ENCODE measurements at places on chromosomes 1 and 21.

GRCh38 chr1:156615946-156616345 lies 3.3 kb upstream of the HAPLN2 start:
- no peak for DNase-seq

DNA sequence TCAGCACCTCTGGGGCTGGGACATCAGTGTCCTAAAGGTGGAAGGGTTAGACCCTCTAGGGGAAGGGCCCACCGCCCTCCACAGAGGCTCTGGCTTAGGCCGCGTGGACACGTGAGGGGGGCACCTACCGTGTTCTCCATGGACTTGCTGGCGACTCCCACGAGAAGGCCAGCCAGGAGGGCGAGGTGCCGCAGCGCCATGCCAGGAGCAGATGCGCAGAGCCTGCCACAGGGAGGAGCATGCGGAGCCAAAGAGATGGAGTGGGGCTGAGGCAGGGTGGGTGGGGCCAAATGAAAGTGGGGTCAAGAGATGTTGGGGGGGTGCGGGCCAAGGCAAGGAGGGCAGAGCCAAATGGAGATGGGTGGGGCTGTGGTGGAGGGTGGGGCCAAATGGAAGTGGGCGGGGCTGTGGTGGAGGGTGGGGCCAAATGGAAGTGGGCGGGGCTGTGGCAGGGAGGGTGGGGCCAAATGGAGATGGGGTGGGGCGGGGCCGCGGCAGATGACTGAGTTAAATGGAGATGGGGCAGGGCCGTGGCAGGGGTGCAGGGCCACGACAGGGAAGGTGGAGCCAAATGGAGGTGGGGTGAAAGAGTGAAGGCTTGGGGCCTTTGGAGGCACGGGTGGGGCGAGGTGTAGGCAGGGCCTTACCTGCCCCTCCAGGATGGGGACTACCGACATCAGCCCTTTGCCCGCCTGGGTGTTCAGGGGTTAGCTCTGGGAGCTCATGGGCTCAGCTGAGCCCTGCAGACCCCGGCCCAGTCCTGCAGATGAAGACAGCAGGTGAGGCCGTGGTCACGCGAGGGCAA lies 17.4 kb upstream of the RNF223 start:
- no peak for DNase-seq

DNA sequence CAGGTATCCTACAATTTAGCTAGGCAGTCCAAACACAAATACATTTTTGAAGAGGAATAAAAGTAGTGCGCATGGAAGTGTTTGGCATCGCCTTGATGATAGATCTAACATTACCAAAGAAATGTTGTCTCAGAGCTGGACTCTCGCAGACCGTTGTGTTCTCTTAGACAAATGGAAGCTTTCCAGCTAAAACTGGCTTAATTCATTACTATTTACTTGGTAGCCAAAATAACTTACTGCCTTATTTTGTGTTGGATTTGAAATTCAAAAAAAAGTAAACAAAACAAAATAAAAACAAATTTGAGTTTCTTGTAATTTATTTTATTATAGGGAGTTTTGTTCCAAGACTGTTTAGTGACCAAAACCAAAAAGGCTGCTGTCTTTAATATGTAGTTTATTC lies 51.6 kb downstream of the PDE4B start:
- DNase-seq = no peak

GRCh38 chr1:164363980-164364379 lies 195.0 kb upstream of the PBX1 start:
- DNase-seq = no peak

- no peak for DNase-seq
Observed at GRCh38 chr1:154736841-154737240, 128.9 kb upstream of the ADAR start.

DNA sequence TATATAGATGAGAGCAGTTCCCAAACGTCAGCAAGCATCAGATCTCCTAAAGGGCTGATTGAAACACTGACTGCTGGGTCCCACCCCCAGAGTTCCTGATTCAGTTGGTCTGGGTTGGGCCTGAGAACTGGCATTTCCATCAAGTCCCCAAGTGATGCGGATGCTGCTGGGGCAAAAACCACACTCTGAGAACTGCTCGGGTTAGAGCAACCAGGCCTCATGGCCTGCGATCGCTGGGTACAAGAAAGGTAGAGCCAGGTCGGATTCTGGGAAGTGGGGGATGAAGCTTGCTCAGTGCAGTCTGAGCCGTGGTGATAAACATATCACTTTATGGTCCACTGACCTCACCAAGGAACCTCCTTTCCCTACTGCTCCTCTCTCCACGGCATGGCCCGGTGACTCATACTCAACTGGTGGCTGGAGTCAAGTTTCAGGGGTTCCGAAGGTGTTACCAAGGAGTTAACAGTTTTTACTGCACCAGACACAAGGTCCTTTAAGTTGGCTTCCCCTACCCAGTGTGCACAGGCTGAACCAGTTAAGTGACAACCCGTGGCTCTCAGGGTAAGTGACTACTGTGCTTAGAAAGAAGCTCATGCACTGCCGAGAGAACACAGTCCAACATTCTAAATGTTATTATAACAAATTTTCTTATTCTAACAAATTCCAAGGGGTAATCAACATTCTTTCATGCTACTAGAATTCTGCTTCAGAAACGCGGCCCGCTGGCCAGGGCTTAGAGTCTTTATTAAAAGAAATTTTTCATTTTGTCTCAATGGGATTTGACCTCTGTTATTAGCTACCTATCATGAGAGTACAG lies 153.5 kb downstream of the TGFBR3 start:
- peak; percentile 12 for DNase-seq

DNA sequence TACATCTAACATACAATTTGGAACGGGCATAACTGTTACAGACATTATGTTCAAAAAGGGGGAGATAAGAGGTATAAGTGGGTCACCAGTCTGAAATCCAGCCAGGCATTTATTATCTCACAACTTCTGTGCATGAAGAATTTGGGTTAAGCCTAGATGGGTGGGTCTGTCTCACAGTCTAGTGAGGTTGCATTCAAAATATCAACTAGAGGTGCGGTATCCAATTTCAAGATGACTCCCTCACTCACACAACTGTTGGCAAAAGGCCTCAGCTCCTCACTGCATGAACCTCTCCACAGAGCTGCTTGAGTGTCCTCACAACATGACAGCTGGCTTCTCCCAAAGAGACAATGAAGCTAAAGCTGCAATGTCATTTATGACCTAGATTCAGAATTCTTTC lies 4.7 kb downstream of the AUNIP start:
- DNase-seq = no peak

DNA sequence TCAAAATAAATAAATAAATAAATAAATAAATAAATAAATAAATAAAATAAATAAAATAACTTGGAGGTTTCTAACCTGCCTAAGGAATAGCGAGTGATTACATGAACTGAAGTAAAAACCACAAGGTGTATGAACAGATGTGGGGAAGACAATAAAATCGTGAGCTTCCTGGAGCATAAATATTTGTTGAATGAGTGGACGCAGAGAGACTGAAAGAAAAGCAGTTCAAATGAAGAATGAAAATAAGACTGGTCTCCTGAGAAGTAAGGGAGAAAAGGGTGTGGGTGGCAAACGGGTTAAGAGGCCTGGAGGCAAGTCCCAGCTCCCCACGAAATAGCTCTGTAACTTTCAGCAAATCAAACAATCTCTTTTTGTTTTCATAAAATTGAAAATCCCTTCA lies 33.6 kb downstream of the CHML start:
- DNase-seq = no peak

DNA sequence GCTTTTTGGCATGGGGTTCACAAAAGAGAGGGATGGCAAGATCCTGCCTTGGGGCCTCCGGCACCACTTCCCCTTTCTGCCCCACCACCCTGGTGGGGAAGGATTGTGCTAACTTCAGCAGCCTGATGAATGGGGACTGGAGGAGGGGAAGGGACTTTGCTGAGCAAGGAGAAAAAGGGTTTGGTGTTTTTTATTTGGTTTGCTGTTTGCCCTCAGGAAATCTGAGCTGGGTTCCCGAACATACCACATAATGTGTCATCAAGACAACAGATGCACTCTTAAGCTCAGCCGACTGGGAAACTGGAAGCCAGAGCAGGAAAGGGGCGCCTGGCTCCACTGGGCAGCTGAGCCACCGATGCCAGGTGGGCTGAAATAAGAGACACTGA lies 19.8 kb downstream of the OLFML2B start:
- DNase-seq = no peak
